T-cell (primary cell): ENCODE measurements at places on chromosomes 16 and 17. TPM values are rescaled to one million over a fixed set of nuclear protein-coding genes. Genes with fewer than 3 reads are reported as not detected.
A peak's percentile ranks its signal among the peaks of the same experiment; 100 is the strongest.

GRCh38 chr16:2341456-2342447 lies 1.2 kb upstream of the ABCA3 start:
- H3K4me3 ChIP-seq: no peak overlapping the region
- no peak for DNase-seq
- no peaks in the 10 kb centered on the region for H3K4me1 ChIP-seq
- H3K27me3 ChIP-seq: peaks cover 10% of the 10 kb centered on the region

GRCh38 chr17:3972931-3973330 lies 8.7 kb upstream of the ATP2A3 start:
- no peak for DNase-seq
- no peaks in the 10 kb centered on the region for H3K36me3 ChIP-seq

GRCh38 chr16:50245417-50246298 lies 20.7 kb upstream of the ADCY7 start:
- H3K4me3 ChIP-seq: peak overlapping the region; percentile 54
- no peak overlapping the region for H3K27ac ChIP-seq
- peaks cover 22% of the 10 kb centered on the region for H3K4me1 ChIP-seq
- H3K36me3 ChIP-seq: no peaks in the 10 kb centered on the region
- no peak for DNase-seq
- H3K27me3 ChIP-seq: no peaks in the 10 kb centered on the region

DNA sequence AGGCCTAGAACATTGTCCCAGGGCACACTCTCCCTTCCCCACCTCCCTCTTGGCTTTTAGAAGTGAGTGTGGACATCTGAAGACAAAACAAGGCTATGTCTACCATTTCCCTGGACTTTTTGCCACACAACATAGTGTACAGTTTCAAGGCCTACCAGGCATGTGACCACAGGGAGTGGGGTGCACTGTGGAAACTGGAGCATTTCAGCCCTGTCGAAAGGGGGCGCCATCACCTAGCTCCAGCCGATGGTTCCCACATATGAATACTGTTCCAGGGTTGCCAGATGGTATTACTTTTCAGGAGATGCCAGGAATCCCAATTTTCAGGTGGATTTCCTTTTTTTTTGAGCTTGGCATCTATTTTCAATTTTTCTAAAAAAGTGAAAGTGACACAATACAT lies 140.7 kb downstream of the KATNIP start:
- no peaks in the 10 kb centered on the region for H3K4me1 ChIP-seq
- no peak for DNase-seq
- H3K27ac ChIP-seq: no peak overlapping the region
- H3K27me3 ChIP-seq: no peaks in the 10 kb centered on the region
- H3K36me3 ChIP-seq: peaks cover 2% of the 10 kb centered on the region

The RHBDL3 gene
- total RNA-seq: not detected

The PRPSAP1 gene
- 28.2 TPM for total RNA-seq

The FA2H gene
- total RNA-seq: not detected
